Motor neuron (in vitro differentiated cells): ENCODE measurements at places on chromosomes 7 and 10. TPM values are rescaled to one million over a fixed set of nuclear protein-coding genes. Genes with fewer than 3 reads are reported as not detected.

TRIL gene
- total RNA-seq = 0.63 and 0.85 TPM in 2 replicates

ZNF800 gene
- 30.5 and 32.0 TPM in 2 replicates for total RNA-seq

- ATAC-seq = no peak
These were observed 115.9 kb upstream of the NRG3 start for GRCh38 chr10:81759111-81759510.

- ATAC-seq = no peak
These were observed 12.1 kb upstream of the CSGALNACT2 start for GRCh38 chr10:43125881-43126731.

- no peak for ATAC-seq
These were observed 114.2 kb upstream of the HABP2 start for GRCh38 chr10:113438652-113439051.

DNA sequence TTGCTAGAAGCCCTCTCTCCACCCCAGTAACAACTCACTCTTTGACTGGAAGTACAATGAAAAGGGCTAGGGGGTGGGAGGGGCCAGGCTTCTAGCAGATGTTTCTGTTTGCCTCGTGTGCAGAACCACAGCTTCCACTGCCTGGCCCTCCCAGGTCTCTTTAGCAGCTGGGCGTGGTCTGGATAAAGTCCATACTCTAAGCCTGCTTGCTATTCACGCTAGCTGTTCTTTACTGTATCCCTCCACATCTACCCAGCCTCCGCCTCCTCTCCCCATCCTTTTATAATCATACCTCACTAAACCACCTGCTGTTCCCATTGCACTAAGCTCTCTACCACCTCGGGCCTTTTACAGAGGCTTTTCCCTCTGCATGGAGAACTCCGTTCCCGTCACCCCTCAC, 288.8 kb downstream of the CAMK1D start:
- peak; percentile 74 for ATAC-seq

- ATAC-seq = peak; percentile 71
These were observed 103.3 kb downstream of the GRB10 start for GRCh38 chr7:50679218-50680007.

- ATAC-seq = no peak
These were observed 411.9 kb downstream of the TFEC start for GRCh38 chr7:115618676-115619075.
